Fibroblast of gingiva (primary cell): ENCODE measurements at places on chromosomes 1 and 21.
A peak's percentile ranks its signal among the peaks of the same experiment; 100 is the strongest.

DNA sequence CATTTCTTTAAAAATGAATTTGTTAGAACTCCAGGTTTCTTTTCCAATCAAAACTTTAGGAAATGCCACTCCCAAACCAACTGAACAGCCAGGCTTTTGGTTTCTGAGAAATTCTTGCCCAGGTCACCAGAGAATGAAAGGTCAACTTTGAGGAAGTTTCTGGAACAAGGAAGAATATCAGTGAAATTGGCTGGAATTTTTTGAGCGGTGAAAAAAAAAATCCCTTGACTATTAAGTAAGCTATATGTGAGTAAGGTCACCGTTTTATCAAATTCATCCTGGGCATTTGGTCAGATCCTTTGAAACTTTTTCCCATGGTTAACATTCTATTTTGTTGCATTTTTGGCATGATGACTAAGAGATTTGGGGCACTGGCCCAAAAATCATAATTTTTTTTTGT lies 469.3 kb downstream of the LTN1 start:
- DNase-seq, result no peak

DNA sequence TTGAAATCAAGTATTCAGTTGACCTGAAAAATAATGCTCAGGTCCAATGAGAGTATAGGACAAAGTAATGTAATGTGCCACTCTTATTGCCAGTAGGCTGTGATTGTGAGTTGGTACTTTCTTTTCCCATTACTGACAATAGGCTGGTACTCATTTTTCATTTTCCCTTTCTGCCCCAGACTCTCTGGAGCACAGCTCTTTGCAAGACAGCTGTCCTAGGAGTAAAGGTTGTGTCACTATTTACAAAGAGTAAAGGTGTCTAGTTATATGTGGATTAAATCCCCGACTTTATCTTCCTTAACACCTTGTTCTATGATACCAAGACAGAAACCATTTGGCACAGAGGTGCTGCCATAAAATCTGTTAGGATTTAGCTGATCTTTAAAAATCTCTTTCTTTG lies 32.3 kb upstream of the RASAL2 start:
- no peak for DNase-seq

DNA sequence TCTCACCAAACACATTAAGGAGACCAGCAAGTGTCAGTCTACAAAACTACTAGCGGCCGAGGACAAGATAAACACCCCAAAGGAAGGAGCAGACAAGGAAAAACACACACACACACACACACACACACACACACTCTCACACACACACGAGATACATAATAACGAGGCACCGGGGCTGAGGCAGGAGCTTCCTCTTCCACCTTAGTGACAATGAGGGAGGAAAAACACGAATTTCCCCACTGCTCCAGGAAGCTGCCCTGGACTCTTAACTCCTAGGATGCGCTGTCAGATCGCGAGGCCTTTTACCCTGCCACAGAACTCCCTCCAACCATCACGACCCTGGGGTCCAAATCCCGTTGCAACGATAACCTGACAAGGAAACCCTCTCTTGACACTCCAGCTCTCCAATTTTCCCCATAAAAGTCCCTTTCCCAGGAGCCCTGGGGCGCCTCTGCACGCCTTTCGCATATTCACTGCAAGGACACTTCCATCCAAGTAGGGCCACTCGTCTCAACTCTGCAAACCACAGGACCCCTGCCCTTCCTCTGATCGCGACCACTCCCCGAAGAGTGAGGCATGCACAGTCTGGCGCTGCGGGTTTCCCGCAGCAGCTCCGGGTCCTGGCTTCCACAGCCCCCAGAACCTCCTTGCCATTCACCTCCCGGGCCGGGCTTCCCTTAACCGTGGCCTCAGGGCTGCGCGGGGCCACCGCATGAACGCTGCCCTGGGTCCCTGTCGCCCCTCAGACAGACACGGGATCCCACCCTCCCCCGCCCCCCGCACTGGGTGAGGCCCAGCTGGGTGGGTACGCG lies 581 bp downstream of the ETV3 start:
- peak; percentile 25 for DNase-seq

DNA sequence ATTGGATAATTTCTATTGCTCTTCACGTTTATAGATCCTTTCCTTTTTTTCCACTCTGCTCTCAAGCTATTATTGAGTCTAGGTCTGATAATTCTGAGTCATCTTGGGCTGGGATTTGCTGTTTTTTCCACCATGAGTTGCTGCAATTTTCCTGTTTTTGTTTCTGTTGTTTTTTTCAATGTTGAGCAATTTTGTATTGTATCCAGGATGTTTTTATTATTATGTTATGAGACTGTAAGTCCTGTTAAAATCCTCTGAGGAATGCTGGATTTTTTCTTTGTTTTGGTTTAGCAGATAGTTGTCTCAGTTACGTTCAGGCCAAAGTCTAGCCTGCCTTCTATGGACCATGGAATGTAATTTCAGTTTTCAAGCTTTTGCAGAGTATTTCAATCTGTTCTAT lies 13.0 kb upstream of the SLC35A3 start:
- peak; percentile 86 for DNase-seq
